Activated CD8-positive, alpha-beta memory T cell treated with anti-CD3 and anti-CD28 coated beads for 1 hour (primary cell): ENCODE measurements at places on chromosomes 2 and 18.

GRCh38 chr18:40708726-40709125, 1246.3 kb upstream of the PIK3C3 start:
- no peak for DNase-seq

GRCh38 chr18:45724601-45725000, 620 bp downstream of the SLC14A1 start:
- no peak for DNase-seq

DNA sequence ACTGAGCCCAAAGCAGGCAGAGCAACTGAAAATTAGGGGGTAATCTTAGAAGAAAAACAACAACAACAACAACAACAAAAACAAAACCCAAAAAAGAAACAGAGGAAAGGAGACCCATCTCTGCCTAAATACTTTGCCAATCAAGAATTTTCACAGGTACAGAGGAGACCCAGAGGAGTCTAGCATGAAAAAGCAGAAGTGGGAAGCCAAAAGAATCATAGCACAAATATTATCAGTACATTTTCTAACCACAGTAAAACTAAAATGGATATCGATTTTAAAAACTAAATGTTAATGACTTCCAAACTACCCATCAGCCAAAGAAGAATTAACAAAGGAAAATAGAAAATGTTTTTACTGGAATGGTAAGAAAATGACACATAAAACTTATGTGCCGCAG, 148.1 kb downstream of the BAZ2B start:
- no peak for DNase-seq

DNA sequence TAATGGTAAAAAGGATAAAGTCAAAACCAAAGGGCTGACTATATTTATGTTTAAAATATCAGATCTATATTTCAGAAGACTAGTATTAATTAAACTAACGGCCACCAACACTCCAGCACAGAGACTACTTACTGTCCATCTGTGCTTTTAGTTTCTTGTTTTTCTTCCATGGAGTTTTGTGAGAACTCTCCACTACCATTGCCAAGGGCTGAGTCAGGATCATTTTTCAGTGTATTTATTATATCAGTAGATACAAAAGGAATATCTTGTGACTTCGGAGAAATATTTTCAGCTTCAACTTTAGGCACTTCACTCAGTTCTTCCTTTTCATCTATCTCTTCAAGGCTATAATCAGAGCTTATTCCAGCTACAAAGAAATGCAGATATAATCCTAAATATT, 79.1 kb upstream of the GRB14 start:
- DNase-seq, result no peak

GRCh38 chr18:37673671-37674070, 108.1 kb upstream of the CELF4 start:
- no peak for DNase-seq

- no peak for DNase-seq
These were observed 667.2 kb downstream of the ZEB2 start for GRCh38 chr2:143852759-143853158.

GRCh38 chr2:30235008-30235655, 3.8 kb downstream of the LBH start:
- no peak for DNase-seq

DNA sequence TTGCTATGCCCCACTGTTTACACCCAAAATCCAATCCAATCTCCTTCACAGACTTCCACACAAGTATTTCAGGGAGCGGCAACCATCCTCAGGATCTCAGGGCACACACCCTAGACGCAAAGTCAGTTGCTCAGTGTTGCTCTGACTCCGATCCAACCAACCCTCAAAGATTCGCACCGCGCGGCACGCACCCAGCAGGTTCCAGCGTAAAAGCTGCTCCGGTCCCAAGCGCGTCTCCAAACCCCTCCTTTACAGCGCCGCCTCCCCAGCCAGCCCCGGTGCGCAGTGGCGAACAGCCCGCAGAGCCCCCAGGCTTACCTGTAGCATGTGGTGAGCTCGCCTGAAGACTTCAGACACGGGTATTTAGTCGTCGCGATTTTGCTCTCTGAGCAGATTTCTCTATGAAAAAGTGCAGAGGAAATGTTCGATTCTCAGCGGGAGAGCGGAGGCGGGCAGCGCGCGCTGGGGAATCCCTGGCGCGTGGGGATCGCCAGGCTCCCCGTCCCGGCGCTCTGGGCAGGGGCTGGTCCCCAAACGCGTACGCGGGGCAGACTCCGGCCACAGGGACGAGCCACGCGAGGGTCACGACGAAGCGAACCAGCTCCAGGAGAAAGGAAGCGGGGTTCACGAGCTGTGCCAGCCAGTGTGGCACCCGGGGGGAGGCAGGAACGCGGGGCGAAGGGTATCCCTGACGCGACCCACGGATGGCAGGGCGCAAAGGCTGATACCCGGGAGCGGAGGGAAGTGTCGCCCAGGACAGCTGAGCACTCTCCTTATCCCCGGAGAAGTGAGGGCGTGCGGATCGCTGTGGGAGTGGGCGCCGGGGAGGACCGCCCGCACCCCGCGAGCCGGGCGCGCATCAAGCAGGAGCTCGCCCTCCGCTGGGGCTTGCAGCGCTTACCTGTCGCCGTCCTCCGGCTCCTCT, 650 bp downstream of the CCBE1 start:
- no peak for DNase-seq

GRCh38 chr18:44889111-44889510, 208.4 kb downstream of the SETBP1 start:
- no peak for DNase-seq

GRCh38 chr2:183898641-183899040, 699.7 kb upstream of the ZNF804A start:
- no peak for DNase-seq

DNA sequence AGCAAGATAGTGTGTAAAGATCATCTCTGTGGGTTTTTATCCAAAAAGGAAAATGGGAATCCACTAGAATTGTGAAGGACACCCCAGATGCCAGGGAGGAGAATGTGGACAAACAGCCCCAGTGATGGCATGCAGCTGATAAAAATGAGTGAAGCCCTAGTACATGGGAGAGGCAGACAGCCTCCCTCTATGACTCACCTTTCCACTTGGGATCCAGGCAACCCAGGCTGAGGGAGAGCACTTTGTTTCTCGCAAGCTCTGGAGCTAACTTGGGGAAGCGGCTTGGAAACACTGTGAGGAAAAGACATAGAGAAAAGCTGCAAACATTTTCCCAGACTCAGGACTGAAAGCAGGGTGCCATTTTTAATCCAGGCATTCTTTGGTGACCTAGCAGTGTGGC, 5.3 kb upstream of the FLACC1 start:
- DNase-seq, result no peak

DNA sequence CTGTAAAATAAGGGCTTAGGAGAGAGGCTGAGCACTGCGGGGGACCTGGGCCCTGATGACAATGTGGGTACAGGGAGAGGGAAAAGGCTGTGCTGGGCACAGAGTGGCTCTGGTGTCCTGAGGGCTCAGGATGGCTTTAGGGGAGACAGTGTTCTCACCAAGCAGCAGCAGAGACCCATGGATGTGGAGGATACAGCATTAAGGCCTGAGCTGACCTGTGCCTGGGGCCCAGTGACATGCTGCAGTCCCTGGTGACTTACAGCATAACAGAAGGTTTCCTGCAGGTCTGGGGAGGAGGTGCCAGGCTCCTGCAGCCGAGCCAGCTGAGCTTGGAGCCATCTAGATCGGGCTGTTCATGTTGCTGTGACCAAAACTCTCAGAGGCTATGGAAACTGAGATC, 191.3 kb upstream of the SMAD2 start:
- no peak for DNase-seq

- no peak for DNase-seq
These were observed 272.9 kb downstream of the CDH20 start for GRCh38 chr18:61606068-61606660.

- DNase-seq, result no peak
These were observed 748.6 kb upstream of the PIK3C3 start for GRCh38 chr18:41206341-41206830.

DNA sequence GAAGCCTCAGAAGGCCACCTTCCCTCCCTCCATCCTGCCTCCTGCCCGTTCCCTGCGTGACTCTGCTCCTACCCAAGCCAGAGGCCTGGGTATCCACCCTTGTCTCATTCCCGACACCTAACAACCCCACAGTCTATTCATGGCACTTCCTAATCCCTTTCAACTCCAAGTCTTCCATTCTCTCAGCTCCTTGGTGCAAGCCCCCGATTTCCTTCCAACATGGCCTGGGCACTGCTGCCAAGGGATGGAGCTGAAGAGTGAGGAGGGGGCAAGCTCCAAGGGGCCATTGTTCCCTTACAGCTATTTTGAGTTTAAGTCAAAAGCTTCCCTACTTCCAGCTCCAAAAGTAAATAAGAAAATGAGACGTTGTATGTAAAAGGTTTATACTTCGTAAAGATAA, 84.8 kb upstream of the ASB18 start:
- DNase-seq, result no peak

DNA sequence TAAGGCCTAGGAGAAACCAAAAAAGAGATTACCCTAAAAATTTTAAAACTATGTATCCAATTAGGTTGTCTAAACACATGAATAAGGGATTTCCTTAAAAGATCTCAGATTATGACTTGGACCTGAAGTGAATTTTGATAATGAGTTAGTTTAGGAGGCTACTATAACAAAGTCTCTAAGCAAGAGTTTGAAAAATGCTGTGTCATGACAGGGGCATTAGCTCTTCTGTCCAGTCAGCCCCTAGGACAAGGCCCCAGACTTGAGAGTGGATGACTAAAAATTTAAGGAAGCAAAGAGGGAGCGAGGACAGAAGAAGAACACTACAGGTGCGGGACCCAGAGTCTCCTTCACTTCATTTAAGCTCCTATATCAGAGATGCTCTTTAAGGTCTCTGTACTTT, 135.9 kb downstream of the DTNB start:
- DNase-seq, result no peak

DNA sequence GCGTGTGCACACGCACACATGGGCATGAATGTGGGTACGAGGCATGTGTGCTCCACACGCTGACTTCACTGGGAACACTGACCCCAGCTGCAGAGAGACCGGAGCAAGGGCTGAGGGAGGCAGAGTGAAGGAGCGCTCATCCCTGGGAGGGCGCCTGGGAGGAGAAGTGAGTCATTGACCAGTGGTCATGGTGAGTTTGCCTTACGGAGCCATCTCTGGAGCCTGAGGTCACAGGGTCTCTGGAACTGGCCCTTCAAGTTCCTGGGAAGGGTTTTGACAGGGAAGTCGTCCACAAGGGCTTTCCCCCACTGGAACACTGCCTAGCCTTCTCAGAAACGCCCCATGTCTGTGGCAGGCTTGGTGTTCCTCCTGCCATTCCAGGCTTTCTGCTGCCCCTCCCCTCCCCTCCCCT, 14.3 kb upstream of the TMEM185B start:
- no peak for DNase-seq

DNA sequence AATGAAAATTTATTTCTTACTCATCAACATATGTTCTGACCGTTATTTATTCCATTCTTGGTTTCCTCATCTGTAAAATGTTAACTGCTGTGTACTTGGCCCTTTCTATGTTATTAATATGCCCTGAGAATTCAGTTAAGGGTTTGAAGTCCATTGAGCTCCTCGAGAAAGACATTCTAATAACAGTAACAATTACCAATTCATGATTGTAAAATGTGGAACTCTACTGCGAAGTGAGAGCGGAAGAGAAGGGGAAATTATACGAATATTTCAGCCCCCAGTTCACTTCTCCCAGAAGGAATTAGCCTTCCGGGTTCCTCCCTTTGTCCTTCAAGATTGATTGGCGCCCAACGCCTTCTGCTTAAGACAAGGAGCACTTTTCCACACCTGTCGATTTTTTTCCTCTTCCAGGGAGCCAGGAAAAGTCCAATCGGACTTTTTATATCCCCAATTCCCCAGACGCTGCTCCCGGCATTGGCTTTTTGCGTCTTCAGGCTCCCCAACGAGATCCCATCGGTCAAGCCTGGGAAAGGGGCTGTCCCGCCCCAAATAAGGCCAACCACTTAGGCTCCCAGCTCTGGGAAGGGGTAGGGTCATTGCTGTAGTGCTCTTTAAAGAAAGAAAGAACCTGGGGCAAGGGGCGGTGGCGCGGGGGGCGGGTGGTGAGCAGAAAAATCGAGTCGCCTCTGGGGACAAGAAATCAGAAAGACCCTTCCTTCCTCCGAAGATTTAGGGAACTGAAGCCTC, 1.6 kb downstream of the DSC2 start:
- DNase-seq, result no peak
